Foreskin fibroblast (primary cell): ENCODE measurements at places on chromosomes 4 and X.
A peak's percentile ranks its signal among the peaks of the same experiment; 100 is the strongest.

DNA sequence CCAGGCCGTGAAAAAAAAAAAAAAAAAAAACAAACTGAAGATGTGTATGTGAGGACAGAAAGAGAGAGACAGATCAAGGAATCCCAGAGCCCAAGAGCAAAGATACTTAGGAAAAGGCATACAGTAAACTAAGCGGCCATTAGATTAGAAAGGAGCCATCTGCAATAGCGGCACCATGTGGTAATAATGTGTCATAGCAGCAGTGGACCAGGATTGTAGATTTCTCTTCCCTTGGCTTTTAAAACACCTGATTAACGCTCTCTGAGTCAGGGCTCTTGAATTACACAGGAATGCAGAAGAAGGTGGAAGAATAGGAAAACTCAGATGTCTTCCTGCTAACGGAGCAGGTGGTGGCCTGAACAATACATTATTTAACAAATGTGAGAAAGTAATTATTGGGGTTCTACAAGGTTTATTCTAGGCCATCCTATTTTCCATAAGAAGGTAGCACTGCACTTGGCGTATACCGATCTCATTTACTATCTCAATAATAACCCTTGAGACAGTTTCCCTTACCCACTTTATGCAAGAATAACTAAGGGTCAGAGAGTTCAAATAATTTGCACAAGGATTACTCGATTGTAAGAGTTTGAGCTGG lies 182.7 kb downstream of the KCNIP4 start:
- DNase-seq = peak; percentile 28

DNA sequence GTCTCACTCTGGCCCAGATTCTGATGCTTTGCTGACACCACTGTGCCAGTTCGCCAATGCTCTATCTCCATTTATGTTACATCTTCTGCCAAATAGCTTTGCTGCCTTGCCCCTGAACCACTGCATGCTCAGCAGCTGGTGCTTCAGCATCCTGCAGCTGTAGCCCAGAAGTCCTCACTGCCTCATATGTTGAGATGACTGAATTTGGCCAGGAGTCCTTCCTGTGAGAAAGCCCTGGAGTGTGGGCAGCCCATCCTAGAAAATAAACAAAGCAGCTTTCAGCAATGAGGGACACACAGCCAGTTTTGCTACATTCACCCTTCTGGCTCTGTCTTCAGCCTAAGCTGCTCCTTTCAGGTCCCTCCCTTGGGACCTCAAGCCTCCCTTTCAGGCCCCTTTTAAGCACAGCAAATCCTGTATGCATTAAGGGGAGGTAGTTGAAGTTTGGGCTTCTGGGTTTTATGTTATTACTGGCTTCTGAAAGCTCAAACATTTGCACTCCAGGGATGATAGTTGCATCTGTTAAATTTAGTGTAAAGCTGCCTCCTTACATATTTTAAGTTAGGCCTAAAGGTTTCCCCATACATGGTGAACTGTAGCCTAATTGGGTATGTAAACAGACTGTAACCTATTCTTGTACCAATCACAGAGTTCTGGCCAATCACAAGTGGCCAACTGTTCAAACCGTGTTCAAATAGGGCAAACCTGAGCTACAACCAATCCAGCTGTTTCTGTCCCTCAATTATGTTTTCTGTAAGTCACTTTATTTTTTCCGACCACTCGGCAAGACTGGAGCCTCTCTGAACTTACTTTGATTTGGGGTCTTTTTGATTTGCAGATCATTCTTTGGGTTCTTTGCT lies 2.1 kb upstream of the TMEM165 start:
- DNase-seq = peak; percentile 79

DNA sequence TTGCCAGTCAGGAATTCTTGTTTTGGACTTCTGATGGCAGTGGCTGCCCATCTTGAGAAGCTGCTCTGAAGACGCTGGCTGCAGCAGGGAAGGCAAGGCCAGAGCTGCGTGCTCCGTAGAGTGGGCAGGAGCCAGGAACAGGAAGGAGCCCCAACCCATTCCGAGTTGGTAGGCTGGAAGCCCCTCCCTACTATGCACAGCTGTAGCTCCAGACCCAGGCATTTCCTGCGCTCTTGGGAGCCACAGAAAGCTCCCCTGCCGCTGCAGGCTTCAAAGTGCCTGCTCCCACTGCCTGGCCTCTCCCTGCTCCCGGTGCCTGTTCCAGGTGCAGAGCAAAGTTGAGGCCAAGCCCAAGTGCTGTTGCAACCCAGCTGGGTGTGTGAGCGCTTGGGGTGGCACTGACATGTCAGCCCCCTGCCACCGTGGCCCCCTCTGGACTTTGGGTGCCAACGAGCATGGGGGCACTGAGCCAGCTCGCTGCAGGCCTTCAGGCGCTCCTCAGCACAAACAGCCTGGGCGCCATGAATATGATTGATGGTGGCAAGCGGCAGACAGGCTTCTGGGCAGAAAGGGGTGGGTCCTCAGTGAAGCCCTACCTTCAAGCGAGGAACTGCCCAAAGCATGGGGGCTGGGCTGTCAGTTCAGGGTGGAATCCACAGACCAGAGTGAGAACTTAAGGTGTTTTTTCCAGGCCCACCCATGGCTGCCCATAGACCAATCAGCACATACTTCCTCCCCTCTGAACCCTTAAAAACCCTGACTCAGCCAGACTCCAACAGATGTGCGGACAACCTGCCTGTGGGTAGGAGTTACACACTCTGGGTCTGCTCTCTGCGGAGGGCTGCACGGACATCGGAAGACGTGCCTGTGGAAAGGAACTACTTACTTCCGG lies 677.2 kb upstream of the INTU start:
- DNase-seq = no peak

DNA sequence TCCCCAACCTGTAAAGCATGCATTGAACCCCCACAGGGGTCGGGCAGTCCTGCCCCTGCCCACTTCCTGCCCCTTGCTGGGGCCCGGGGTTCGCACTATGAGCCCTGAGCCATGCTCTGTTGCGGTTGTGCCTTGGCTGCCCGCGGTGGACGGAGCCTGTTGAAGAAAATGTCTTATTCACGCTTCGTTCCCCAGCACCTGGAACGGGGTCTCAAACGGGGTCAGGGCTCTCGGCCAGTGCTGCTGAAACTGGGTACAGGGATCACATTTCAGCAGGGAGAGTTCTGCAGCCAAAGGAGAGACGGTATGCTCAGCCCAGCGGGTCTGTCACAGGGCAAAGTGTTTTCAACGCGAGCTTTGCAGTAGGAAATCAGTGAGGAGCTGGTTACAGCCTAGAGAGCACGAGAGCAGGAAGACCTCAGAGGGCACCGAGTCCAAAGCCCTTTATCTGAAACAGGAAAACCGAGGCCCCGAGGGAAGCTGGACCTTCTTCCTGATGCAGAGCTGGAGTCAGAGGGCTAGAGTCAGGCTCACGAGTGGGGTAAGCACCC lies 46.3 kb upstream of the AFAP1 start:
- peak; percentile 51 for DNase-seq

GRCh38 chr4:61528595-61528994 lies 328.5 kb downstream of the ADGRL3 start:
- DNase-seq = no peak

DNA sequence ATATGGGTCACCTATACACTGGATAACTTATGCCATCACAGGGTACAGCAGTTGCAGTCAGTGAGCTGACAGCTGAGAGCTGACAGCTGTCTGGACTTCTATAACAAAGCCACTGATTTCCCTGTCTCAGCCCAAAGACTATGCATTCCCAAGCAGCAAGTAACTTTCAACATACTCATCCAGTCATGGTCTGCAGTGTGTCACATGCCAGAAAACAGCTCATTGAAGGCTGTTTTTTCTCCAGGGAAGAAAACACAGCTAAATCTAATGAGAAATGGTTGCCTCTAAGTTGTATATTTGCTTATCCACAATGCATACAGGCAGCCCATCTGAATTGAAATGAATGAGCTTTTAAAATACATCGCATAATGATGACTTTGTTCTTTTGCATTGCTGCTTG lies 6.3 kb downstream of the KIAA1210 start:
- DNase-seq = peak; percentile 49

DNA sequence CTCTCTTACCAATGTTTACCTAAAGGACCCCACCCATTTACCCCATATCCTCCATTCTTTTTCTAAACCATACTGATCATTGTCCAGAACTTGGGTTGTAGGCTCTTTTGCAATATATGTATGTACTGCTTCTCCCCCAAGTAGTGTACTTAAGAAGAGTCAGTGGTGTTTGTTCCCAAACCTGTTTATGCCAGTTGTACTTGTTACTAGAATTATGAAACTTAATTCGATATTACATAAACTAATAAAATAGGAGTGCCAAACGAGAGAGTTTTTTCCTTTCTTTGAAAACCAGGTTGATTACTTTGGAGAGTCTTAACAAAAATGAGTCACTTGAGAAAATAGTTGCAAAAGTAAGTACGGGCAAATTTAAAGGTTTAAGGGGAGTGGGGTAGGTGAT lies 96.3 kb downstream of the GEMIN8 start:
- no peak for DNase-seq

GRCh38 chr4:84952004-84952403 lies 14.5 kb downstream of the WDFY3 start:
- DNase-seq = no peak

GRCh38 chr4:102564399-102565059 lies 63.4 kb downstream of the NFKB1 start:
- peak; percentile 59 for DNase-seq

GRCh38 chrX:21529771-21530170 lies 128.4 kb downstream of the KLHL34 start:
- DNase-seq = peak; percentile 38

DNA sequence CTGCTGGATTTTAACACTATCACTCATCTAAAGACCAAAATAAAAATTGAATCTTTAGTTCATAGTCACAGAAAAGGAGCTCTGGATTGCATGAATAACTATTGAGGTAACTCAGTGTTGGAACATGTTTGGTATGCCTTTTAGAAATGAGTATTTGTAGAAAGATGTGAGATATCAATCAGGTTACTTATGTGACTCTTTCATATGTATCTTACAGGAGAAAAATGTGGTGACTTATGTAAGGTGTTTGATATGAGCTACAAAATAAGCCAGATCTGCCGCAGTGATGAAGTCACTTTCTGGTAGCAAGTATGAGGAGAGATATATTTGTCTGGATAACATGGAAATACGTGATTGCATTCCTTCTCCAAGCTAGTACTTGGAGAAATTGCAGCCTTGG lies 1653.3 kb upstream of the PCDH7 start:
- no peak for DNase-seq

- DNase-seq = no peak
Observed at GRCh38 chrX:11887175-11887574, 129.1 kb downstream of the MSL3 start.

DNA sequence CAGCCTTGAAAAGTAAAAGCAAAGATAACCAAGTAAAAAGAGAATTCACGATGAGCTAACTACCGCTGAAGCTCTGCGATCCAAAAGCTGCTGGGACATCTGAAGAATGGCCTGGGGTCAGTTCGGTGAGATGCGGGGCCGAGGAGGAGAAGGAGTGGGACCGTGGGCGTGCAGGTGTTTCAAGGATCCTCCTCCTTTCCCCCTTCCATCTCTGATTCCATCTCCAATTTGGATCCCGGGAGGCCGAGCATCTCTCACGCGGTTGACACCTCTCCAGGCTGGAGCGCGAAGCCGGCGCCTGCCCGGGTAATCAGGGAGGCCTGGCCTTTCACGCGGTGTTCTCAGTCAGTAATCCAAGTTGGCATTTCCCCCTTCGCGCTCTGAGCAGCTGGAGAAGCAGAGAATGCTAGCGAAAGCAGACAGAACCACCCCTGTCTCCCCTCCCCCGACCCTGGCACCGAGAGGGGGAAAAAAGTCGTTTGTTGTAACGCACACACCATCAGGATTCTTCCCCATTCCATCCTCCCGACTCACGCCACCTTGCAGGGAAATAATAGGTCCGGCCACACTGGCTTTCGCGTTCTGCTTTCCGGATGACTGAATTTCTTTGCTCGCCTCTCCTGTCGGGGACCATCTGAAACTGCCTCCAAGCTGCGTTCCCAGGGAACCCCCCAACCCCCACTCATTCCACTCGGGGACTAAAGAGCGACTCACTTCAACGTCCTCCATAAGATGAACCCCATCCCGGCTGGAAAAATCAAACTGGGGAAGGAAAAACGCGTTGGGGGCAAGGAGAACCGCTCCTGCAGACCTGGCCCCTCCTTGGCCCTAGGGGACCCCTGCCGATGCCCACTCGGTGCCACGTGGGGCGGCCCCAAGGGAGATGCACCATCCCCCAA lies 6.5 kb downstream of the NEUROG2 start:
- DNase-seq = peak; percentile 53

- no peak for DNase-seq
Observed at GRCh38 chrX:153905481-153906095, 1.1 kb downstream of the AVPR2 start.

- DNase-seq = no peak
Observed at GRCh38 chr4:152940461-152940860, 4.3 kb downstream of the FHDC1 start.

GRCh38 chr4:14008494-14008893 lies 381.0 kb upstream of the BOD1L1 start:
- DNase-seq = no peak

- DNase-seq = peak; percentile 27
Observed at GRCh38 chr4:38313999-38314561, 349.9 kb upstream of the KLF3 start.

GRCh38 chr4:10866666-10867065 lies 182.1 kb upstream of the CLNK start:
- no peak for DNase-seq

- no peak for DNase-seq
Observed at GRCh38 chr4:186979961-186980745, 256.5 kb upstream of the FAT1 start.

- no peak for DNase-seq
Observed at GRCh38 chrX:57172544-57172943, 35.3 kb upstream of the SPIN2A start.

DNA sequence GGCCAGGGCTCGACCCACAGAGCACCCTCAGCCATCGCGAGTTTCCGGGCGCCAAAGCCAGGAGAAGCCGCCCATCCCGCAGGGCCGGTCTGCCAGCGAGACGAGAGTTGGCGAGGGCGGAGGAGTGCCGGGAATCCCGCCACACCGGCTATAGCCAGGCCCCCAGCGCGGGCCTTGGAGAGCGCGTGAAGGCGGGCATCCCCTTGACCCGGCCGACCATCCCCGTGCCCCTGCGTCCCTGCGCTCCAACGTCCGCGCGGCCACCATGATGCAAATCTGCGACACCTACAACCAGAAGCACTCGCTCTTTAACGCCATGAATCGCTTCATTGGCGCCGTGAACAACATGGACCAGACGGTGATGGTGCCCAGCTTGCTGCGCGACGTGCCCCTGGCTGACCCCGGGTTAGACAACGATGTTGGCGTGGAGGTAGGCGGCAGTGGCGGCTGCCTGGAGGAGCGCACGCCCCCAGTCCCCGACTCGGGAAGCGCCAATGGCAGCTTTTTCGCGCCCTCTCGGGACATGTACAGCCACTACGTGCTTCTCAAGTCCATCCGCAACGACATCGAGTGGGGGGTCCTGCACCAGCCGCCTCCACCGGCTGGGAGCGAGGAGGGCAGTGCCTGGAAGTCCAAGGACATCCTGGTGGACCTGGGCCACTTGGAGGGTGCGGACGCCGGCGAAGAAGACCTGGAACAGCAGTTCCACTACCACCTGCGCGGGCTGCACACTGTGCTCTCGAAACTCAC lies 3.6 kb downstream of the MID1IP1 start:
- peak; percentile 51 for DNase-seq
